ENCODE measurements at places on chromosomes 7 and 10.

GRCh38 chr10:65581426-65582026, 1344.3 kb upstream of the LRRTM3 start:
- no peak for DNase-seq

GRCh38 chr10:99693933-99694583, 34.7 kb downstream of the ENTPD7 start:
- no peak for DNase-seq

GRCh38 chr10:100883312-100883821, 29.4 kb upstream of the SLF2 start:
- no peak for DNase-seq

DNA sequence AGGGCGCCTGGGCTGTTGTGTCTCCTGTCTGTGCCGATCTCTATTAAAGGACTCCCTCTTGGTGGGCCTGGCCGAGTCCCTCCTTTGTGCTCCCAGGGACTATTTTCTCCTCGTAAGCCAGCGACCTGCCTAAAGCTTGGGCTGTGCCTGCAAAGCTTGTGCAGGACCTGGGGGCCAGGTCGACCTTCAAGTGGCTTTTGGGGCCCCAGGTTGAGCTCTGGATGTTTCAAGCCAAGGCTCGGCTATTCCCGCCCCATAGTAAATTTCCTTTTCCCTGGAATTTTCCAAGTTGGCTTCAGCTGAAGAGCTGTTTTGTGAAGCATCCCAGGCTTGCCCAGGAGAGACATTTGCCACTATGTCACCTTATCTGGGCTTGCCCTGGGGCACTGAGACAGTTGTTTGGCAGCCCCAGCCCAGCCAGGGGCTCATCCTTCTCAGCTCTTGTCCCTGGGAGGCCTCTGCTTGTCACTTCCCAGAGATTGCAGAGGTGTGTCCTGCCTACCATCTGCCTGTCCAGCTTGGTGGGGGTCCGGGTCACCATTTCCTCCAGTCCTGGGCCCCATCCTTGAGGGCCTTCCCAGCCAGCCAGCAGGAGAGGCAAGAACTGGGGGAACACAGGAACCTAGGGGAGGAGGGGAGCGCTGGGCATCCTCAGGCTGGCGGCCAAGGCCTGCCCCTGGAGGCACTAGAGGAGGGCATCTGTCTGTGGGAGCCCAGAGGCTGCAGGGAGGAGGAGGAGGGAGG, 20.2 kb downstream of the ZMIZ2 start:
- DNase-seq = no peak

DNA sequence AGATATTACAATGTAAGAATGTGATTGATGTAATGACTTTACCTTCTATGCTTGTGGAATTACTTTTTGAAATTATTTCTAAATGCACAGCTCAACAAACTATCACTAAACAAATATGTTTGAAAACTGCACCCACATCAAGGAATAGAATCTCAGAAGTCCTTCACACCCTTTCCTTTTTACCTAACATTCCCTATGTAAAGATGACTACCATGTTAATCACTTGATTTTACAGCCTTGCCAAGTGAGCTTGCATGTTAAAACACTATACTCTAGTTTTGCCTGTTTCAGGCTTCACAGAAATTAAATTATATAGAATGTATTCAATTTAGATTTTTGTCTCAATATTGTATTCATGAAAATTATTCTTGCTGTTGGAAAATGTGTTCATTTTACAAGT, 1169.4 kb upstream of the CELF2 start:
- no peak for DNase-seq

DNA sequence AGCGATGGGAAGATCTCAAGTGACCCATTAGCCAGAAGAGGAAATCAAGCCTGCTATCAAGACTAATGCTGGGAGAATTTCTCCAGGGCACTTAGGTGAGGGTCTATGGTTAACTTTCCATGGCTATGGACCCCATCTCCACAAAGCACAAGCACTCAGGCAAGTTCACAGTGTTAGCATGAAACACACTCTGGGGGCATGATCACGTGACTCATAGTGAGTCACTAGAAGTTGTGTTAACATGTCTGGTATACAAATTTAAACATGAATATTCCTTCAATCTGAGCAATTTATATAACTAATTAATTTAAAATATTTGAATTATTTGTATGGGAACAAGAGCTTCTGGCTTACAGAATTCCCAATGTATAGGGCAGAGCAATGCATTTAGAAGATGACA, 131.8 kb downstream of the FAM204A start:
- DNase-seq = no peak

- no peak for DNase-seq
Observed at GRCh38 chr7:91603707-91604106, 276.8 kb downstream of the MTERF1 start.
